ENCODE measurements at places on chromosomes 16 and 17.

DNA sequence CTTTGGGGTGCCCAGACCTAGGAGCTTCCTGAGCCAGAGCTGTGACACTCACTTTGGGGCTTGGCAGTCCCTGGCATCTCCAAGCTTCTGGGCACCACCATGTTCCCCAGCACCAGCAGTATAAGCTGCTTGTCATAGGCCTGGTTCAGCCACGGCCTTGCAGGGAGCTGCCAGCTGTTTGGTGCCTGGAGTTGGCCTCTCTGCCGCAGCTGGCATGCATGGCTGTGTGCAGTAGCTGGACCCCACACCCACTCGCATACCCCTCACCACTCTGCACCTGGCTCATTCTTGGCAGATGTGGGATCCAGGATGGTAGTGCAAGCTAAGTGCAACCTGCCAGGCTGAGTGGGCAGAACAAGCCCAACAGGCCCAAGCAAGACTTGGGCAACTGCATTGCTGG is 73.4 kb upstream of the BRD7 start:
- no peak for DNase-seq

DNA sequence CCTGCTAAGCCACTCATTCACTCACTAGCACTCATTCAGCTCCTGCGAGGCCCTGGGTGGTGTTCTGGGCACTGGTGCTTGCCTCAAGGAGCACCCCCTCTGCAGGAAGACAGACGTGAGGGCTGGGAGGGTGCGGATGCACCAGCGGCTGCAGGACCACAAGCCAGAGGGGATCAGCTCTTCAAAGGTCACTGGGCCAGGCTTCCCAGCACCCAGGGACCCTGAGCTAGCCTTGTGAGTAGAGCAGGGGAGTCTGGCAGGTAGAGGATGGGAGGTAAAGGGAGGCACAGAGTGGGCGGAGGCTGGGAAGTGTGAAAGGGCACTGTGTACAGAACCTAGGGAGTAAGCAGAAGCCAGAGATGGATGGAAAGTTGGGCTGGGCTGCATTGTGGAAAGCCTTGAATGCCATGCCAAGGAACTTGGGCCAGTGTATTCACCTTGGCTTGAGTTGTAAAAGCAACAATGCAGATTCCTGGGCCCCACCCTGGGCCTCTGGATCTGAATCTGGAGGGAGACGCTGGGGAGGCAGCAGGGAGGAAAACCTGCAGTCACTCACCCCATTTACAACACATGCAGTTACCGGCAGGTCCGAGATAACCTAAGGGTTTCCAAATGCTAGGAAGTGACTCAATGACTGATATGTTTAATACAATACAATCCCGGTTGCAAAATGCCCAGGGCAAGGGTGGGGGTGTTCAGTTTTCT is 1.7 kb downstream of the IL4R start:
- DNase-seq, result peak; percentile 40

DNA sequence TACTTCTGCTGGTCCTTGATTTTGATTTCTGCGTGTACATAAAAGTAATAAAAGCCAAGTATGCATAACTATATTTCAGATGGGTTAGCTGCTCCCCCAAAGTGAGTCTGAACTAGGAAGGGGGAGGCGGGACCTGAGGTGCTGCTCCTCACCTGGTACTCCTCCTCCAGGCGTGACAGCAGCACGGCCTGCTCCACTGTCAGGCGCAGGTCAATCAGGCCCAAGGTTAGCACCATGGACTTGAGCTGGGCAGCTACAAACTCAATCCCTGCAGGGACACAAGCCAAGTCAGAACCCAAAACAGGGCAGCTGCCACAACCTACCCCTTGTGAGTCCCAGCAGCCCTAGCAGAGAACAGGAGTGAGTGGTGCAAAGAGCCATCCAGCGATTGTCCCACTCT is 18.0 kb downstream of the ATPAF2 start:
- no peak for DNase-seq

DNA sequence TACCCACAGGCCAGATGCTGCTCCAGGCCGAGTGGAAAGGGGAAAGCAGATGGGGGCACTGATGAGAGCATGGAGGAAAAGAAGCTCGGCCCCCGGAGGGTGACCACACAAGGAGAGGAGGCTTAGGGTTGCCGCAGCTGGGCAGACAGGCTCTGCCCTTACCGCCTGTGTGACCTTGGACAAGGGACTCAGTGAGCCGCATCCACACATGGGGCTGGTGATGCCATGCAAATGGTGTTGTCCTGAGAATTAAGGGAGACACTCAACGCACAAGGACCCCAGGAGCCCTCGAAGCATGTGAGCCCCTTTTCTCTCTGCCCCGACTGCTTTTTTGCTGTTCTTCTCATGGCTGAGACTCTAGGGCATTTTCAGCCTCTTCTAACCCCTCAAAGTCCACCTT is 61.0 kb downstream of the PLXDC1 start:
- no peak for DNase-seq

DNA sequence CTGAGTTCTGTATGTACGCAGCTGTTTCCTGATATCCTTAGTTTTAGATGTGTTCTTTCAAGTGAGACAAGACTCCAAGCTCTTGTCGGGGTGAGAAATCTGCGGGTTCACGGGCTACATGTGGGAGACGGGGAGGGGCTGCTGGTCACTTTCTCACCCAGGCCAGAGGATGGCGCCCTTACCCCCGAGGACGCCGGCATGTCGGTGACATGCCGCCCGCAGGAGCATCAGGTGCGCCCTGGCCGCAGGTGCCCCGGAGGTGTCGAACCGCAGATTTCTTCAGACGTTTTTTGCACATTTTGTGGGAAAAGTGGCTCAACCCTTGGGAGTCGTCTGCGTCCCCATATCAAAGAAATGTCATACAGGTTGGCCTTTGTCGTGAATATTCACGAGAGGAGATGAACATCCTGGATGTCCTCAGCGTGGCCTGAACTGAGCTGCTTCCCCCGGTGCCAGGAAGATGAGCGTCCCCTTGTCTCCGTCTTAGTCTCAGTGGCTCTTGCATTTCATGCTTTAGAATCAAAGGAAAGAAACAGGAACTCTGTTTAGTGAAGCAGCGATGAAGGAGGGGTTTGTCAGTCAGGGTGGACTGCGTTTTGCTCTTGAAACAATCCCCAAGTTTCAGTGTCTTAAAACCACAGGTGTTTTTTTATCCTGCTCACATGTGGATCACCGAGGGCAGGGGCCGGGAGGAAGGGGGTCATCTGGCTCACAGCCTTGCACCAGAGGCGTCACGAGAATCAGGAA is 75.4 kb upstream of the ZNF750 start:
- DNase-seq, result no peak

DNA sequence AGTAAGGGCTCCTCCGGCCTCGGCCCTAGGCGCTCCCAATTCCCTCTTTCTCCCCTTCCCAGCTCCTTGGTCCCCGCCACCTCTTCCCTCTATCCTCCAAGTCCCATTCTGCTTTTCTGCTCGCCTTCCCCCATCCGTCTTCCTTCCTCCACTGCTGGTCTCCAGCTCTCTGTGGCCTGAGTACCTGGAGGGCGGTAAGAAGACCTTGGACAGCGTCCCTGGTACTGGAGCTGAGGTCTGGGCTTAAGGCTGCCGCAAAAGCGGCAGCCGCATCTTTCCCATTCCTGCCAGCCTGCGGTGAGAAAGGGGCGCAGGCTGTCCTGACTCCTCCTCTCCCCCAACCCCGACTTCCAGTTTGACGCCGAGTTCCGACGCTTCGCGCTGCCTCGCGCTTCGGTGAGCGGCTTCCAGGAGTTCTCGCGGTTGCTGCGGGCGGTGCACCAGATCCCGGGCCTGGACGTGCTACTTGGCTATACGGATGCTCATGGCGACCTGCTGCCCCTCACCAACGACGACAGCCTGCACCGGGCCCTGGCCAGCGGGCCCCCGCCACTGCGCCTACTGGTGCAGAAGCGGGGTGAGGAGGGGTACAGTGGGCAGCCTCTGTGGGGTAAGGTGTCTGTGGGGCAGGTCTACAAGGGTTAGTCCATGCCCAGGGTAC is 471 bp downstream of the PARD6A start:
- no peak for DNase-seq

Measured in CD4-positive, alpha-beta T cell treated with Interleukin-2 at 100 ng/mL for 4 hours (primary cell).